Stimulated activated CD8-positive, alpha-beta memory T cell treated with anti-CD3 and anti-CD28 coated beads, Interleukin-7, amount 100 ng/mL, for 1 hour (primary cell): ENCODE measurements at places on chromosomes 4 and X.

- no peak for DNase-seq
Observed at GRCh38 chr4:1600211-1600780, 83.8 kb downstream of the FAM53A start.

GRCh38 chr4:83025563-83025962 is 9.4 kb upstream of the COPS4 start:
- no peak for DNase-seq

DNA sequence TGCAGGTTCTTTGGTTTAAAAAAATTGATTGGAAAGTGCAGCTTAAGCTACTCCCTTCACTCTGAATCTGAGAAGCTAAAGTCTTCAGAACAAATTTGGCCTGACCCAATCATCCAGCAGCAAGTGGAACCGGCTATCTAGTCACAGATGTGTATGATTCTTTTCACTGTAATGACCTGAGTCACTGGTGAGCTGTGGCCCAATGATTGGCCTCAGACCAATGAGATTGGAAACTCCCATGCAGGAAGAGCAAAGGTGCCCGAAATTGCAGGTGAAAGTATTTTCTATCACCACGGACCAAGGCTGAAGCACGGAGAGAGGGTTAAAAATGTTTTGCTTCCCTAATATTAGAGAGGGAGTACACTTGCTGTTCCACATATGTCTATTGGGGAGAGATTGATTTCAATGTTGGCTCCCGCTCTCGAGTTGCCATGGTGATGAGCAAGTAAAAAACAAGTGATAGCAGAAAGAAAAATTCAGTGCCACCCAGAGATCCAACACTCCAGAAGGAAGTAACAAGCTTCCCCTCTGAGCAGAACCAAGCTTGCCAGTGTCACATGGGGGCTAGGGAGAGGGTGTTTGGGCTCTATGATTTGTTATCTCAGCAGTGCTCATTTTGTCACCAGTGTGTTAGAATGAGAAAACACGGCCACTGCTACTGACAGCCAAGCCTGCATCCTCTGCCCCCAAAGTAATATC is 11.2 kb downstream of the RIPPLY1 start:
- DNase-seq = no peak

DNA sequence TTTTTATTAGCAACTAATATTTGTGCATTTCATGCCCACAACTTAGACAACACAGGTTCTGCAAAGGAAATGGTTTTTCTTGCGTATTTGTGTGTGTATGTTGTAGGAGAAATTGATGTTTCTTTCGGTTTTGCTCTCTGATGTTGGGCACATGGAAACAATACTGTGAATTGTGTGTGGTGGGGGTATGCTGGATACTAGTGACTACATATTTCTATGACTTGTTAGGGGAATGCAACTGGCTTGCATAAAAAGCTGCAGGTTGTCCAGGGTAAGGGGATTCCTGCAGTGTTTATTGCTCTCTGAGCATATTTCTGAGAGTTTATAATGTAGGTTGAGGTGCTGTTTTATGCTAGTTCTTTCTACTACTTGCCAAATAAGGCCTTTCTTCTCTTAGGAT is 11.6 kb downstream of the DLG3 start:
- no peak for DNase-seq

GRCh38 chr4:80424225-80424581 is 88.7 kb downstream of the CFAP299 start:
- no peak for DNase-seq

- no peak for DNase-seq
Observed at GRCh38 chr4:173367946-173368345, 2.8 kb upstream of the SAP30 start.

DNA sequence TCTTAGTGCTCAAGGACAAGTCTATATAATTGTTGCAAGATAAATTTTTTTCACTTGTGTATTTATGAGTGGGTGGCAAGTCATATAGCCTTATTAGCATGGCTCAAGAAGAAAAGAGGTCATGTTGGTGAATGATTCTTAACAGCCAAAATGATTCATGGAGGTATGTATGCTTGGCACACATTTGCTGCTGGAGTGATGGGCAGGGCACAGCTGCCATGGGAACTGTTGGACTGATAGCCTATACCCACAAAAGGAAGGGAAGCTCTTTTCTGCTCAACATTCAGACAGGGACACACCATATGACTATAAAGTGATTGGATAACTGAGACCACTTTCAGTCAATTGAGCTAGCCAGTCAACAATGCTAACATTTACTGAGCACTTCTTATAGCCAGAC is 46.8 kb upstream of the PITX2 start:
- DNase-seq = no peak

- DNase-seq = no peak
Observed at GRCh38 chrX:136731798-136732197, 48.9 kb downstream of the ARHGEF6 start.

- peak; percentile 9 for DNase-seq
Observed at GRCh38 chrX:54357414-54358377, at the start of gene WNK3. Gene WNK3, minus strand, starts transcription at chrX:54358046.

DNA sequence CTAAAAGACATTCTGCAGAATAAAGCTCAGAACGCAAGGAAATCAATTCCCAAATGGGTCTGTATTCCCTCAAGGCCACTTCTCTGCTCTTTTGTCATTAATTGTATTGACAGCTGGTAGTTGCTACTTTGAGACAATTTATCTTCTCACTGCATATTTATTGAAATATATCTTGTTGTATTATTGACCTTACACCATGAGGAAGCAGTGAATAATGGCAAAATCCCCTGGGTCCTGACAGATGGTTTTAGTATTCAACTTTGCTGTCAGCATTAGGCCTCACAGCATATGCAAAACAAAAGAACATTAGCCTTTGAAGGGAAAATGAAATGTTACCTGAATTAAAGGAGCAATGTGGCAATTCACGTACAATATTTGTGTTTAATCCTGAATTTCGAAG is 406.1 kb upstream of the TRAM1L1 start:
- no peak for DNase-seq

- no peak for DNase-seq
Observed at GRCh38 chrX:13000301-13000811, 25.4 kb downstream of the TMSB4X start.

DNA sequence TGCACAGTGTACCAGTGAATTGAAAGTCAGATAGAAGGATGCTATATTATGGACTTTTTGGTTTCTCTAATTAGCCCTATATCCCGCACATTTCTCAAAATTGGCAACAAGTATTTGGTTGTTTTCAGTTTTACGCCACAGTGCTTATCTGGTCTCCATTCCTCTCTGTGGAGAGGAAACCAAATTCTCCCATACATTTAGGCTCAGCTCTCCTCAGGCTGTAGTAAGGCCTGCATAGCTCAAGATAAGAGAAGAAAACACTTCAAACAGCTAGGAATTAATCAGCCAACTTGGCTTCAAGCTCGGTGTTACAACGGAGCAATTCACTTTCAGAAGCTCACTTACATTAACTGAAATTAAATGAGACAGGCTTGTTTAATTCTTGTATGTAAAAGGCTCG is 263.2 kb downstream of the PDHA2 start:
- DNase-seq = no peak

- no peak for DNase-seq
Observed at GRCh38 chr4:84669201-84669600, 86.3 kb downstream of the CDS1 start.

DNA sequence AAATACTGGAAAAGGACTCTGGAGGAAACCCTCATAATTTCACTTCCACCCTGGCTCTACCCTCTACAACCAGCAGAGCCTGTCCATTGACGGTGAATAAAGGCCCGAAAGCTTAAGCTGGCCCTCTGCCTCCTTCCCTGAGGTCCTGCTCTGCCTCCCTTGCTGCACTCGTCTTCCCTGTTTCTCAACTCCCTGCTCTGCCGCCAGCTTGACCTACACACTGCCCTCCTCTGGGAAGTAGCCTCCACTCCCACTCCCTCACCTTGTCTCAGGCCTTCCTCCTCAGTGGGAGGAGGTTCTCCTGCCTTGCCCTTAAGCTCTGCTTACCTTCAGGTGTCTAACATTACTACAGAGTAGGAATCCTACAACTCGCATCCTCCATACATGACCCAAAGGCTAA is 608.6 kb upstream of the NR3C2 start:
- no peak for DNase-seq

GRCh38 chrX:103153661-103154060 is 60.7 kb upstream of the NXF3 start:
- DNase-seq = no peak

DNA sequence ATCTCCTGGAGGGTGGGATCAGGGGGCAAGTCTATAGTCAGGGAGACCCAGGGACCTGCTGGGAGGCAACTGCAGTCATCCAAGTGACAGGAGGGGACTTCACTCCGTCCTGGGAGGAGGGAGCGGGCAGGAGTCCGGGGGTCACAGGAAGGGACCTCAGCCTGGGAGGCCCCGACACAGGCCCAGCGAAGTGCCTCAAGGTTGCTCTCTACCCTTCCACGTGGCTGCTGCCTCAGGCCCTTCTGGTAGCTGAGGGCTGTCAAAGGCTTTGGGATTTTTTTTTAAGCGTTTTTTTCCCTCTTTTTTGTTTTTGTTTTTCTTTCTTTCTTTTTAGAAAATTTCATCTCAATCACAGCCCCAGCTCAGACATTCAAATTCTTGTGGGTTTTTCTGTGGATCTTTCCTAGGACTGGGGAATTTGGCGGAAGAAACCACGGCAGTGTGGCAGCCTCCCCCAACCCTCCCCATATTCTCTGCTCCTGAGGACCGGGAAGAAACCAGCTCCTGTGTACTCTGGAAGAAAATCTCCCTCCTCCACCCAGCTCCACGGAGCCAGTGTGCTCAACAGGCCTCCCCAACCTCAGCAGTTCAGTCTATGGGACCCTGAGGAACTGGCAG is 1.4 kb upstream of the HAUS7 start:
- no peak for DNase-seq

- DNase-seq = no peak
Observed at GRCh38 chr4:183335369-183335940, 13.2 kb upstream of the CLDN24 start.

GRCh38 chr4:118775405-118775804 is 60.5 kb downstream of the SEC24D start:
- DNase-seq = no peak

DNA sequence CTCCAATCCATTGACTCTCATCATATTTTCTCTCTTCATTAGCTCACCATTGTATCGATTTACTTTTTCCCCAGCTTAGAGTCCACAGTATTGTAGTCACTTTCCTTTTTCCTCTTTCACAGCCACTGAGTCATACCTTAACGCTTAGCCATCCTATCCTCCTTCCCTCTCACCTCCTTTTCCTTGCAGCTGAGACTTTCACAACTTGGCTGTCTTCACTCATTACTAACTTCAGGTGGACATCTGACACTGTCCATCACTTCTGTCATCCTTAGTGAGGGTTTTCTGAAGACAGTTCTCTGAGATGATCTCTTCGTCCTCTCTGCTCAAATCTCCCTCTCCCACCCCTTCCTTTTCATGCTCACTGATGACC is 70.5 kb upstream of the ESX1 start:
- DNase-seq = no peak

GRCh38 chrX:107272431-107272921 is 66.1 kb downstream of the DNAAF6 start:
- DNase-seq = no peak

- no peak for DNase-seq
Observed at GRCh38 chr4:180219080-180219479, 2024.1 kb upstream of the TENM3 start.

- no peak for DNase-seq
Observed at GRCh38 chr4:157992948-157993839, 179.6 kb downstream of the GASK1B start.

GRCh38 chr4:6926081-6926480 is 16.5 kb downstream of the TBC1D14 start:
- no peak for DNase-seq

GRCh38 chrX:153406903-153407302 is 4.4 kb upstream of the ZFP92 start:
- no peak for DNase-seq

DNA sequence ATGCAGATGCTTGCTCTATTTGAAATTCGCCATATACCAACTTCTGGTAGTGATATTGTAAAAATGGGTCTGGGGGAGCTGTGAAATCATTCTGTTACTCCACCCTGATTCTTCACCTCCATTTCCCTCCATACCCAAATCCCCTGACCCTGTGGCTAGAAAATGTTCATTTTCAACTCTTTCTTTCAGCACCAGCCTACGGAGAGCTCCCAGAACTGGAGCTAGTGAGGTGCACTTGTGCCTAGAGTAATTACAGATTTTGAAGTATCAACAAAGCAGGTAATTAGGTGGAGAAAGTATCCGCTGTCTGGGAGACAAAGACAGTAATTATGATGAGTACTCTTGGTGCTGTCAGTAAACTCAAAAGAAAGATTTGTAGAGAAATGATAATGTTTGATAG is 8.1 kb downstream of the ARHGAP36 start:
- no peak for DNase-seq

GRCh38 chr4:145823743-145824142 is 114.9 kb downstream of the ZNF827 start:
- no peak for DNase-seq

- no peak for DNase-seq
Observed at GRCh38 chr4:89586318-89586717, 250.6 kb downstream of the SNCA start.

GRCh38 chr4:185956544-185956940 is 112.4 kb upstream of the TLR3 start:
- DNase-seq = no peak

DNA sequence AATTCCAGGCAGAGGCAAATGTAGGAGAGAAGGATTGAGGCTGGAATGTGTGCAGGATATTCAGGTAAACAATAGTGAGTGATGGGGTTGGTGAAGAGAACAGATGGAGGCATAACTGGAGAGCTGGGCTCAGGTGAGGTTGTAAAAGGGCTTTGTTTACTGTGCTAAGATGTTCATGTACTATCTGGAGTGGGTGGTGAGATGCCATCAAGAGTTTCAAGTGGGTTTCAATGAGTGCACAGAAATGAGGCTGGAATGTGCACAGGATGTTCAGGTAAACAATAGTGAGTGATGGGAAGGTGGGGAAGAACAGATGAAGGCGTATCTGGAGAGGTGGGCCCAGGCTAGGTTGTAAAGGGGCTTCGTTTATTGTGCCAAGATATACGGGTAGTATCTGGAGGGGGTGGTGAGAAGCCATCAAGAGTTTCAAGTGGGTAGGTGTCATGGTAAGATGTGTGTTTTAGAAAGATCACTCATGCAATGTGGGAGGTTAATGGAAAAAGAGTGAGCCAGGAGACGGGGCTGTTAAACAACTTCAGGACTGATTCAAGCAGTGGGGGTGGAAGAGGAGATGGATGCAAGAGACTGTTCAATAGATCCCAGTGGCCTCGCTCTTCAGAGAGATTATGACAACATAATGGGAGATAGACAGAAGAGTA is 25.4 kb upstream of the NMU start:
- no peak for DNase-seq

GRCh38 chrX:130770615-130771014 is 132.4 kb downstream of the ENOX2 start:
- DNase-seq = no peak

- no peak for DNase-seq
Observed at GRCh38 chr4:47372561-47372960, 90.9 kb downstream of the COMMD8 start.

DNA sequence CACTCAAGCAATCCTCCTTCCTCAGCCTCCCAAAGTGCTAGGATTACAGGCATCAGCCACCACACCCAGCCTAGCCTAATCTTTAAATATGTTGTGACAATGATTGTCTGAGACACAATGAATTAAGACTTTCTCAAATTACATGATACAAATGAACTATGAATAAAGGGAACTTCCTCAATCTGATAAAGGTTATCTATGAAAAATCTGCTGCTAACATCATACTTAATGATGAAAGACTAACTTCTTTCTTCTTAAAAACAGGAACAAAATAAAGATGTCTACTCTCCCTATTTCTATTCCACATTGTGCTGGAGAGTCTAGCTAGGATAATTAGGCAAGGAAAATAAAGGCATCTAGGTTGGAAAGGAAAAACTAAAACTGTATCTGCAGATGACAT is 60.0 kb downstream of the PDHA1 start:
- DNase-seq = no peak

GRCh38 chr4:148346657-148347056 is 95.6 kb downstream of the NR3C2 start:
- no peak for DNase-seq
